ENCODE measurements at places on chromosomes 12 and 14.

GRCh38 chr14:54337314-54337713 is 59.5 kb upstream of the CDKN3 start:
- DNase-seq, result no peak

DNA sequence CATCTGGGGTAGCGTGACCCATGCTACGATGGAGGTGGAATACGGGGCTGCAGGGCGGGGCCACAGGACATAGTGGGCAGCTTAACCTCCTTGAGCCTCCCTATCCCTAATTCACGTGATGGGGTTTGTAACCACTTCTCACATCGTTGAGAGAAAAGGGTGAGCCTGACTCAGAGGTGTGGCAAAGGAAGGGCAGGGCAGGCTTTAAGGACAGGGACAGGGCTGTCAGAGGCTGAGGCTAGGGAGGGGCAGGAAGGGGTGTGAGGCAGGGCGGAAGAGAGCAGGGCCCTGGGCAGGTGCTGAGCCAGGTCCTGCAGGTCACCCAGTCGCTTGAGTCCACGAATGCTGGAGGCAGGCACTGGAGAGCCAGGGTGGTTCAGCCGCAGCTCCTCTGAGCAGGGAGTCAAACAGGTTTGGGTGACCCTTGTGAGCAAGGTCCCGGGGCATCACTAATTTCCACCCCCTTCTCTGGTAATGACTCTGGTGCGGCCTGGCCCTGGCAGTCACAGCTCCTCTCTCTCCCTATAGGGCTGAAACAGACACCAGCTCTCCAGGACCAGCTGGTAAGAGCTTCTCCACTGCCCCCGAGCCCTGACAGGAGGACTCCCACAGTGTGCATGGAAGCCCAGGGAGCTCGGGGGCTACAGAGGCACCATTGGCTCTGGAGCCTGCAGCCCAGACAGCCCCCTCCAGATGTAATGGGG is 7.5 kb upstream of the AQP2 start:
- no peak for DNase-seq

GRCh38 chr12:28824849-28825248 is 324.2 kb upstream of the FAR2 start:
- DNase-seq, result no peak

GRCh38 chr14:69473260-69473659 is 11.3 kb upstream of the PLEKHD1 start:
- DNase-seq, result no peak

GRCh38 chr14:103031566-103031911 is 25.8 kb downstream of the CDC42BPB start:
- DNase-seq, result no peak

DNA sequence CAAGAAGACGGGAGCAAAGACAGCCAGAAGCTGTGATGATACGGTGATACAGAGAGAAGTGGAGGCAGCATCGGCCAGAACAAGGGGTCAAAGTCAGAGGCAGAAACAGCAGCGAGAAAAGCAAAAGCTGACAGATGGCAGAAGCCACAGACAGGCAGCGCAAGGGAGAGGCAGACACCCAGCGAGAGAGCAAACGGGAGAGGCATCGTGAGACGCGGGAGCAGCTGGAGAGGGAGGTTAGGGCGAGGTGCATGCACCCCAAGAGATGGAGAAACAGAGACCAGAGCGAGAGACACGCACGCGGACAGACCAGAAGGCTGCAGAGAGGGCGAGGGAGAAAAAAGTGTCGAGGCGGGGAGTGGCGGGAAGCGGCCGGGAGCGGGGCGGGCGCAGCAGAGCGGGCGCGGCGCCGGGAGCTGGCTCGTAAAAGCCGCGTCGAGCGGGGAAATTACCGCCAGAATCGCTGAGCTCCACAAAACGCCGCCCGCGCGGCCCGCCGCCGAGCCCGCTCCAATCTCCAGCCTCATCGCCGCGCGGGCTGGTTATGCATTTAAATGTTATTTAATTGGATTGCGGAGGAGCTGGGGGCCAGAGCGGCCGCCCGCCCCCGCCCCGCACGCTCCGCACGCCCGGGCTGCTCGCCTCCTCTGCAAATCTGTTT is 15.6 kb downstream of the SMUG1 start:
- peak; percentile 48 for DNase-seq

DNA sequence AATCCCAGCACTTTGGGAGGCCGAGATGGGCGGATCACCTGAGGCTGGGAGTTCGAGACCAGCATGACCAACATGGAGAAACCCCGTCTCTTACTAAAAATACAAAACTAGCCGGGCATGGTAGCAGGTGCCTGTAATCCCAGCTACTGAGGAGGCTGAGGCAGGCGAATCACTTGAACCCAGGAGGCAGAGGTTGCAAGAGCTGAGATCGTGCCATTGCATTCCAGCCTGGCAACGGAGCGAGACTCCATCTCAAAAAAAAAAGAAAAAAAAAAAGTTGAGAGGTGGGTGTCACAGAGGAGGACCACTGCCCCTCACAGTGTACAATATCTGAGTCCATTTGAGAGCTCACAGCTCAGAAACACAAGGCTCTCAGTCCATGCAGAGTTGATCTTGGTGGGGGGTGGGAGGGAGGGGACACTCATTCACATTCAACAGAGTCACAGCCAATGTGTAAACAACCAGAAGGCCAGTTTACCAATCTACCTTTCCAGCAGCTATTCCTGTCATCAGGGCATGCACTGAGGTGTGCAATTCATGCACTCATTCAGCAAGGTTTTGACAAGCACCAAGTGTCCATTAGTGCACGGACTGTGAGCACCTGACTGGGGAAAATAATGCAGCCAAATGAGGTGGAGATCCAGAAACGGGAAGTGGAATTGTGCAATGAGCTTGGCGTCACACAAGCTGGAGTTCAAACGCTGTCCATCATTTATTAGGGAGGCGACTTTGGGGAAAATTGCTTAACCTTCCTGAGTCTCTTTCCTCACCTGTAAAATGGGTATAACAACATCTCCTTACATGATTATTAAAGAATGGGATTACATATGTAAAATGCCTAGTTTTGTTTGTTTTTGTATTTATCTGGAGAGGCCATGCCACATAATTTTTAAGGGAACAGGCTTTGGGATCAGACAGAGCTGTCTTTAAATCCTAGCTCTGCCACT is 4.4 kb upstream of the EIF5 start:
- no peak for DNase-seq

DNA sequence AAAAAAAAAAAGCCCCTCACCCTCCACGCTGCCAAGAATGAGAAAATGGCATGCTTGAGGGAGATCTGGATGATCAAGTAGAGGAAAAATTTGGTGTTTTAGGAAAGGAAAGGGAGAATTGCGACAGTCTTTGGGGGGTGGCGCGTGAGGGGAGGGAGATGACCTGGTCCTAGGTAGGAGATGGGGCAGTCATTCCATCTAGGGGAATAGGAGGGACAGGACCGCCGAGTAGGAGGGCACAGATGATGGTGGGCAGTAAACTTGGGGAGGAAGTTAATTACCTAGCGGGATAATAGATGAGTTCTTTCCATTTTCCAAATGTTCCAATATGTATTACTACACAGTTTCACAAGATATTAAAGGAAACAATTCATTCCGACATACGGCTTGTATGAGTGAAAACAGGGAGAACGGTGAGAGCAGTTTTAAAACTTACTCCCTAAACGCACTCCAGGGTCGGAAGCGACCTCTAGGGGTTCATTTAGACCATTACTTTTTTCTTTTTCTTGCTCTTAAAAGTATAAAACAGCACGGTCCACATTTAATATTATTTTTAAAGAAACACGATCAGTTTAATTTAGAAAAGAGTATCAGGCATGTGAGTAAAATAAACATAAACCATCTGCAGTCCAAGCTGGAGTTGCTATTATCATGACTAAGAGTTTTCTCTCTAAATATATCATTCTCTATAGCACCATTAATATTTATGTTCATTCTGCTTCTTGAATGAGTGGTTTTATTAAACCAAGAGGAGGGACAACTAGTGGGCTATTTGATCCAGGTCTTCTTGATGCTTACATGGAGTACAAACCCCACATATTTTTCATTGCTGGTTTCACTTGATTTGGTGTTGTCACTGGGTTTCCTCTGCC is 3.0 kb upstream of the FNTB start:
- peak; percentile 45 for DNase-seq
